Activated CD8-positive, alpha-beta T cell treated with anti-CD3 and anti-CD28 coated beads for 36 hours (primary cell): ENCODE measurements at places on chromosomes 1 and 21.

DNA sequence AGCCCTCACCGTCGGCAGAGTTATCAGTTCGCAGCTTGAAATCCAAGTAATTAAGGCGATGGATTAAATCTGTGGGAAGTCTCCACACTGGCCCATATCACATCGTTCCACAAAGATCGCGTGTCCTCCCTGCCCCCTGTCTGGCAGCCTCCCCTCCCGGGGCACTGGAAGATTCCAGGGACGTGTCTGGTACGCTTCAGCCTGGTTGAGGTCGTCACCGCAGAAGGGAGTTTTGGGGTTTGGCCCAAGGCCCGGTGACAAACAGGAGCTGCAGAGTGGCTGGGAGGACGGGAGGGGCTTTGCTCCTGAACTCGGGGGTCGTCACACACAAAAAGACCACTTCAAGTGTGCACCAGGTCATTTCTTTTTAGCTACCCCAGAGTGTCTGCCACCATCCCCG lies 51.1 kb downstream of the PRDM16 start:
- DNase-seq: no peak

DNA sequence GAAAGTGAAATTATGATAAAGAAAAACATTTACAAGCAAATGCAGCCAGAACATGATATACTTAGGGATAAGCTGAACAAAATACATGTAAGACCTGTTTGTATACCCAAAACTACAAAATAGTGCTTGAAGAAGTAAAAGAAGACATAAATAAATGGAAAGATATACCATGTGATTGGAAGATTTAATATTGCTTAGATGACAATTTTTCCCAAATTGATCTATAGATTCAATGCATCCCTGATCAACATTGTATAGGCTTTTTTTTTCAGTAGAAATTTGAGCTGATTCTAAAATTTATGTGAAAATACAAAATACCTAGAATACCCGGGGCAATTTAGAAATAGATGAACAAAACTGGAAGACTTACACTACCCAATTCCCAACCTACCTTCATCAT lies 76.4 kb downstream of the GABPA start:
- no peak for DNase-seq

GRCh38 chr1:227998374-227999055 lies 8.3 kb upstream of the WNT3A start:
- DNase-seq: no peak

DNA sequence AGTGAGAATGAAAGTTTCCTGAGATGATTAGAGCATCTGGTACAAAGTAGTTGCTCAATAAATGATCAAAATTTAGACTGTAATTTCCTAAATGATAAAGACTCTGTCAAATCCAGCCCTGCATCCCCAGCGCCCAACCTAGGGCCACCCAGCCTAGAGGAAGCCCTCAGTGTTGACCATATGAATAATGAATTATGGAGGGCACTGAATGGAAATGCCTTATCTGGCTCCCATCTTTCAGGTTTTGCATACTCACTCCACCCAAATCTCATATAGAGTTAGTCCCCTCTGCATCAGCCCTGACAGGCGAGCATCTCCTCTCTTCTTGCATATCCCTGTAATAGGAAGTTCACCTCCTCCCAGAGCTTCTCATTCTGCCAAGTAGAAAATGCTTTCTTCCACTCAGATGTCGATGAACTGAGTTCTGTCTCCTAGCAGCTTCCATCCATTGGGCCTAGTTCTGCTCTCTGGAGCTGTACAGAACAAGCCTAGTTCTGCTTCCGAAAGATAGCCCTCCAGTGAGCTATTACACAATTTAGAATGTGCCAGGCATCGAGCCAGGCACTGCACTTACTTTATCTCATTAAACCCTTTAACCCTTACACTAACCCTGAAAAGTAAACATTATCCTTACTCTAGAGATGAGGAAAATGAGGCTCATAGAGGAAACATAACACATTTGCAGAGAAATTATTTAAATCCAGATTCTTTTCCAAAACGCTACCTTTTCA lies 20.9 kb downstream of the COA7 start:
- no peak for DNase-seq

GRCh38 chr1:203039609-203040512 lies 13.6 kb downstream of the PPFIA4 start:
- peak; percentile 23 for DNase-seq

DNA sequence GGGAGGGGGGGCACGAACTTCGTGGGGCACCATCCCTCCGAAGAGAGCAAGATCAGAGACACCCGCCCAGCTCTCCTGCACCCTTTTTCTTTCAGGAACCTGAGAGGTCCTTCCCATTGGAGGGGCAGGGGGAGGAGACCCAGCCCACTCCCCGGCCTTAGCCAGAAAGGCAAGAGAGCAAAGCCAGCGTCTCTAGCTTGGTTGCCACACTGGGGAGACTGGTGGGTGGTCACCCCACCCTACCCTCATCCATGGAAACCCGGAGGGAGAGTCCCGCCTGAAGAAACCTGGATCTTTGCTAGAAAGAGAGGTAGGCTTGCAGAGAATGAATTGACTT lies 246 bp downstream of the ATP2B4 start:
- DNase-seq: no peak

GRCh38 chr1:7738044-7738443 lies 33.1 kb upstream of the VAMP3 start:
- no peak for DNase-seq

DNA sequence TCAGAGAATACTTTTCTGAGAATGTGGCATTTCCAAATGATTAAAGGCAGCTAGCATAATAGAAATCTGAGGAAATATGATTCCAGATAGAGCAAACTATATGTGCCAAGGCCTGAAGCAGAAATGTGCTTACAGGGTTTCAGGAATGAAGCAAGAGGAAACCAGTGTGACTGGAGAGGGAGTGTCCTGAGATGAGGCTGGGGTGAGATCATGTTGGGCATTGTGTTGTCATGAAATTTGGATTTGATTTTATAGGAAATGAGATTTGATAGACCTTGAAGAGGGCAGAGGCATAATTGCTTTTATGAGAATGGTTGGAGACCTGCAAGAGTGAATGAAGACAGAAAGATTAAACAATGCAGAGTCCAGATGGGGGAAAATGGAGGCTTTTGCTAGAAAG lies 338.1 kb upstream of the SNX7 start:
- no peak for DNase-seq

GRCh38 chr1:56958526-56958925 lies 7.3 kb downstream of the C8B start:
- DNase-seq: no peak

DNA sequence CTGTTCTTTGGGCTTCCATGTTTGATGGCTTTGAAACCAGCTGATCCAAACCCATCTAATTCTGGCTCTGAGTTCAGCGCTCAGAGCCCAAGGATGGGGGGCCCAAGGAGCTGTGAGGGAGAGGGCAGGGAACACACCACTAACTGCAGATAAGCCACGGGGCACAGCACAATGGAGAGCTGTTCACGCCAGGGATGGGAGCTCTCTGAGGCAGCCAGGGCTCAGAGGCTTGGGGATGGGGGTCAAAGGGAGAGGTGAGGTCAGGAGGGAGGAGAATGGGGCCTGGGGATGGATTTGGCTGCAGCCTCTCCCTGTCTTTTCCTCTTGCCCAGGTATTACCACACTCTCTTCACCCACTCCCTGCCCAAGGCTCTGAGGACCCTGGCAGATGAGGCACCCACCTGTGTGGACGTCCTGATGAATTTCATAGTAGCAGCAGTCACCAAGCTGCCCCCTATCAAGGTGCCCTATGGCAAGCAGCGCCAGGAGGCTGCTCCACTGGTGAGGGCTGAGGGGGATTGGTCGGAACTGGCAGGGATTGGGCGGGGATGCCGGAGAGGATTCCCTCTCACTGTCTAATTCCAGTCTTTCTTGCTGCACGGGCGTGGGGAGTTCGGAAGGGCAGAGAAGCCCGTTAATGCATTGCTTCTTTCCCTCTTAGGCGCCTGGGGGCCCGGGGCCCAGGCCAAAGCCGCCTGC lies 11.3 kb downstream of the SLC30A2 start:
- DNase-seq: no peak

- DNase-seq: no peak
Observed at GRCh38 chr1:203531063-203531462, 37.1 kb downstream of the OPTC start.

GRCh38 chr1:53949023-53949990 lies 3.2 kb downstream of the LRRC42 start:
- peak; percentile 56 for DNase-seq

DNA sequence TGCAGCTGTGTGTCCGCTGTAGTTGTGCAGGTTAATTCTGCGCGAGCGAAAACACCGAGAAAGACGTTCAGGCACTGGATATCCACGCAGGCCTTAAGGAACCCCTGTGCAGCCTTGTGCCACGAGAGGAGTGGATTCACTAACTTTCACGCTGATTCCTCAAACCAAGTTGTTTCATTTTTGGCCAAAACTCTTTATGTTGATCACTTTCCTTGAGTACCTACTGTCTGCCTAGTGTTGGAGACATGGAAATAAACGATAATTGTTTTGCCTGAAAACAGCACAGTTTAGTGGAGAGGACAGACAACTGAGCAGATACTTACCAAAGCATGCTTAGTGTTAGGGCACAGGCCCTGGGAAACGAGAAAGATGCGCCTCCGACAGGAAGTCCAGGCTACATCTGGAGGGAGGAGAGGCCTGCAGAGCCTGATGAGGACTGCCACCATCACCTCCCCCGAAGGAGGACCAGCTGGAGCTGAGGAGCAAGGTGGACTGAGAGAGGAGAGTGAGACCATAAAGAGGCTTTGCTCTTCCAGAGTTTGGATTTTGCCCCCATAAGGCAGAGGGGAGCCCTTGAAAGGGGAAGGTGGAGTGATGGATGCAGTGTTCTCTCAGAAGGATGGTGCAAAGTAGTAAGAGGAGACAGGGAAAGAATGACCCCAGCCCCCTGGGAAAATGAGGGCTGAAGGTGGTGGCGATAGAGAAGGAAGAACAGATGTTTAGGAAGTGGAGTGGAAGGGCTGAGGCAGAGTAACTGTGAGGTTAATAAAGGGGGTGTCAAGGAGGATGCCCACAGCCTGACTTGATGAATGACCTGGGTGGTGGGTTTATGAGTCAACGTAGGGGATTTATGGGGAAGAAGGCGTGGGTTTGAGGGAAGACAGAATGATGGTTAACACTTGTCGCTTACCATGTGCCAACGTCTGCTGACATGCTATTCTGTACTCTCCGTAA lies 956 bp upstream of the SCAF4 start:
- DNase-seq: peak; percentile 38

DNA sequence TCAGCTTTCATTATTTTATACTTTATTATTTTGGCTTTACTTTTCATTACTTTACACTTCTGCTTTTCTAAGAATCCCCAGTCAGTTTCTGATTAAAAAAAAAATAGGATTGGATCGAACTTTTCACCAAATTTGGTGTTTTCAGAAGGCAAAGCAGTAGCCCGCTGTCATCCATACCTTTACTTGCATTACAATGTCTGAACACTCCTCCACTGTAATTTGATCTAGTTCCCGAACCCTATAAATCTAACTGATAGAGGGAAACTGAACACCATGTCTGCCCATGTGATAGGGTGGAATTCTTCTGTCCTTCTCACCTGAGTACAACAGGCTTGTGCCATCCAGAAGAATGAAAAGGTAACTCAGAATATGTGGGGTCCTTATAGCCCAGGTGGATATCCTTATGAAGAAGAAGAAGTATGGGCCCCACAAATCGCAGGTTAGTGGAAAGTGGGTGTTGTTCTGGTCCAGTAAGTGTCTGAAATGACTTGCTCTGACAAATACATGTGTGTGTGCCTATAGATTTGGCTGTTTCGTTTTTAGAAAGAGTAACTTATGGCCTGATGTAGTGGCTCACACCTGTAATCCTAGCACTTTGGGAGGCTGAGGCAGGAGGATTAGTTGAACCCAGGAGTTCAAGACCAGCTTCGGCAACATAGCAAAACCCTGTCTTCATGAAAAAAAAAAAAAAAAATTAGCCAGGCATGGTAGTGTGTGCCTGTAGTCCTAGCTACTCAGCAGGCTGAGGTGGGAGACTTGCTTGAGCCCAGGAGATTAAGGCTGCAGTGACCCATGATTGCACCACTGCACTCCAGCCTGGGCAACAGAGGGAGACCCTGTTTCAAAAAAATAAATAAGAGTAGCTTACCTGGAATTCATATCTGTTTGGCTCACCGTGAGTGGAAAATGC lies 26.6 kb upstream of the CDC14A start:
- no peak for DNase-seq

GRCh38 chr1:108600504-108600903 lies 40.6 kb downstream of the EEIG2 start:
- DNase-seq: no peak

DNA sequence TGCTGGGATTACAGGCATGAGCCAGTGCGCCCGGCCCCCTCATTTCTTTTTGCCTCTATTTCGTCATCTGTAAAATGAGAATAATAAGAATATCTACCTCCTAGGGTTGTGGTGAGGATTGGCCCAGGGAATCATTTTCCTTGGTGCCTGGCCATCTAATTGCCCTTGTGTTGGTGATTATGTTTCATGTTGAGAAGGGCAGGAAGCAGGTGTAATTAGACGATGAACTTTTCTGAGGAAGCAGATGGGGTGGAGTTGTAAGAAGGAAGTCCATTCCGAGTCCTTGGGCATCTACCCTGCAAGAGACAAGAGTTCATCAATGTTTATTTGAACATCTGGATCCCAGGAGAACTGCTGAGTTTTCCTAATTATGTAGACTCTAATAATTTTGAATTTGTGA lies 38.7 kb upstream of the NEK2 start:
- no peak for DNase-seq

DNA sequence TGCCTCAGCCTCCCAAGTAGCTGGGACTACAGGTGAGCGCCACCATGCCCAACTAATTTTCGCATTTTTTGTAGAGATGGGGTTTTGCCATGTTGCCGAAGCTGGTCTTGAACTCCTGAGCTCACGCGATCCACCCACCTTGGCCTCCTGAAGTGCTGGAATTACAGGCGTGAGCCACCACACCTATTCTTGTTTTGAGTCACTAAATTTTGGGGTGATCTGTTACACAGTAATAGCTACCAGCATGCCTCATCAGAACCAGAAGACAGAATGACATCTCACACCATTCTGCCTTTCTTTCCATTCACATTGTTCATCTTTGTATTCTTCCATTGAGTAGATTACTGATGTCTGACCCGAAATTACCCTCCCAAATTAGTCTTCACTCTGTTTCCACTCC lies 9.1 kb downstream of the RHBDL2 start:
- DNase-seq: no peak

GRCh38 chr1:111594306-111594693 lies 25.3 kb upstream of the RAP1A start:
- no peak for DNase-seq
